Hematopoietic multipotent progenitor cell (in vitro differentiated cells): ENCODE measurements at places on chromosomes 13 and 19. TPM values are rescaled to one million over a fixed set of nuclear protein-coding genes. Genes with fewer than 3 reads are reported as not detected.

- no peak for DNase-seq
These were observed 21.2 kb downstream of the HNRNPM start for GRCh38 chr19:8466018-8466417.

Gene RNASEH2A
- 35.0 TPM for total RNA-seq

DNA sequence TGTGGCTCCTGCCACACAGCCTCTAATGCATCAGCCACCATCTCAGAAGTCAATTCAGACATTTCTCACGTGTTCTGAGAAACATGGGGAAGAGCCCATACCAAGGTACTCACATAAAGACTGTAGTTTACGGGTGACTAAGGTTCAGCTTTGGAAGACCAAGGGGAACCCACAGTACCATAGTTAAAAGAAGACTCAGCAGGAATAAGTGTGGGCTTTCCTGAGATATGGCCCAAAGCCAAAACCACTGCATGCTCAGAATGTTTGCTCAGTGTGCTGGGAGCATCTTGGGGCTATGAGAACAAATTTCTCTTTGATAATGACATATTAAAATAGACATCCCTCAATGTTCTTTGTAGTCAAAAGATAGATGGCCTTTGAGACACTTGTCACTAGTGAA, 283.8 kb downstream of the DCT start:
- DNase-seq = peak; percentile 10

DNA sequence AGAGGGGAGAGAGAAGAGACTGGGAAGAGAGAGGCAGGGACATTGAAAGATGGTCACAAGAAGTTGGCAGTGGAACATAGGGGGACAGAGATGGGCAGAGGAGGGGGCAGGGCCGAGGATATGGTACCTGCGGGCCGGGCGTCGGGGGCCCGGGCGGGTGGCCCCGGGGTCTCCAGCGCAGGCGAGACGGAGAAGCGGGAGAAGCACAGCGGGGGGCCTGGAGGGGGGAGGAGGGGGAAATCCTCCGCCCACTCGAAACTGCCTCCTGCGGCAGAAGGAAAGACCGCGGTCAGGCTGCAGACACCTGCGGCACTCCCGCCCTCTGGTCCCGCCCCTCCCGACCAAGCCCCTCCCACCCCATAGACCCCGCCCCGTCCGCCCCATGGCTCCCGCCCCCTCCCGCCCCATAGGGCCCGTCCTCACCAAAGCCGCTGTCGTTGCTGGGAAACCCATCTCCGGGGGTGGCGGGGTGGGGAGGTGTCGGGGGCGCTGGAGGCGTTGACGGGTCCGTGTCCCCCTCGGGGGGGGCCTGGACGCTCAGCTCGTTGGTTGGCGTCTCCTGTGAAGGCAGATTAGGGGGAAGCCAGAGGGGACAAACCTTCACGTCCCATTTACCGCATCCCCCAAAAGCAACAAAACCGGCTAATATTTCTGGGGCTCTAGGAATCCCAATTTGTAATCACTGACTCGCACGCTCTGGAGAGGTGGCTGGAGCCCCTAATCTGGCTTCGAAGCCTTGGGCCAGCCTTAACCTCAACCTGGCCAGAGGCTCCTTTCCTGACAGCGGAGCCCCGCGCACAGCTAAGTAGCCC, 20.4 kb downstream of the LMTK3 start:
- DNase-seq = peak; percentile 79

- no peak for DNase-seq
These were observed 1.2 kb downstream of the CD33 start for GRCh38 chr19:51226067-51226466.

GRCh38 chr19:17553256-17553655, 2.2 kb upstream of the COLGALT1 start:
- DNase-seq = no peak

- DNase-seq = no peak
These were observed 356.6 kb downstream of the TDRD3 start for GRCh38 chr13:60753641-60754040.
